Activated T-cell treated with anti-CD3 and anti-CD28 coated beads, Interleukin-2, amount 50 U/mL, for 72 hours (primary cell): ENCODE measurements at places on chromosomes 5 and 9.

DNA sequence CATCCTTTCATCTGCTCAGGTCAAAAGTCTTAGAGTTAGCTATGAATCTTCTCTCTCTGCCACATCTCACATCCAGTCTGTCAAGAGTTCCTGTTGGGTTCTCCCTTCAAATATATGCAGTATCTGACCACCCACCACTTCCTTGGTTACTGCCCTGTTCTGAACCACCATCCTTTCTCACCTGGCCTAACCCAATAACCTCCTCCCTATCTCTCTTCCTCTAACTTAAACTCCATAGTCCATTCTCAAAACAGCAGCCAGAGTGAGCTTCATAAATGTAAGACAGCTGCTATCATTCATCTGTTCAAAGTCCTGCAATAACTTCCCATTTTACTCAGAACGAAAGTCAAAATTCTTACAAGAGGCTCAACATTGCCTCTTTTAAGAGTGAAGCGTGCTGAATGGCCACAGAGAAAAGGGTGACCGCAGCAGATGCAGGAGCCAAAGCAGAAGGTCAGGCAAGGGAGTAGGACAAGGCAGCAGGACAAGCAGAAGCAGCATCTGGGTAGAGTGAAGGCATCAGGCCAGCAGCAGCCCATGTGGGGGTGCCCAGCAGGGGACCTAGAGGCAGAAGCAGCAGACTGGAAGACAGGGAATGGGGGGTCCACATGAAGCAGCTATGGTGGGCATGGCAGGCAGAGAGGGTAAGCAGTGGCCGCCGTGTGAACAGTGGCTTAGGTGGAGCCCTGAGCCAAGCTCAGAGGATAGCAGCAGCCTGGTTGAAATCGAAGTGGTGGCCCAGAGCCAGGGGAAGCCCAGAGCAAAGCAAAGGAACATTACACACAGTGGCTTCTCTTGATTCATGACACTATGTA, 39.3 kb upstream of the CDC42SE2 start:
- DNase-seq = no peak

GRCh38 chr9:71490810-71491209, 277.5 kb downstream of the CEMIP2 start:
- no peak for DNase-seq

GRCh38 chr5:50767588-50767987, 101.2 kb downstream of the PARP8 start:
- no peak for DNase-seq

DNA sequence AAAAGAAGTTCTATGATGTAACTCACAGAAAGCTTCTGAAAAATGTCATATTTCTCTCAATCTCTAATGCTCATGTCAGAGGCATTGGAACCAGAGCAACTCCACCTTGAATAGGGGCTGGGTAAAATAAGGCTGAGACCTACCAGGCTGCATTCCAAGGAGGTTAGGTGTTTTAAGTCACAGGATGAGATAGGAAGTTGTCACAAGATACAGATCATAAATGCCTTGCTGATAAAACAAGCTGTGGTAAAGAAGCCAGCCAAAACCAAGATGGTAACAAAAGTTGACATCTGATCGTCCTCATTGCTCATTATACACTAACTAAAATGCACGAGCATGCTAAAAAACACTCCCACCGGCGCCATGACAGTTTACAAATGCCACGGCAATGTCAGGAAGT, 411.1 kb upstream of the GRIA1 start:
- DNase-seq = no peak

DNA sequence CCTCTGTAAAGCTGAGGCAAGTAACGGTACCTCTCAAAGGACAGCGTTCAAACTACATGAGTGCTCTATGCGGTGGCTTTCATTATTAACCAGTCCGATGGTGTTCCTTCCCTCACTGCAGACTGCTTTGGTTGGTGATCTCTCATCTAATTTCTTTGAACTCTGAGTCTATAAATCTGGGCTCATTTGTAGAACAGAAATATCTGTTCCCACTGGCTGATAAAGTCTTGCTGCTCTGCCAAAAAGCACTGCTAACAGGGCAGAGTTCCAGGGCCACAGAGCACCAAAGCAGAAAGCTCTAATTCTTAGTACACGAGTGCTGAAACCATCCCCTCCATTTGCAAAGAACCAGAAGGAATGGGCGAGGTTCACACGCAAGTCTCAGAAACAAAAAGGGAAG, 81.9 kb downstream of the MED27 start:
- no peak for DNase-seq

GRCh38 chr5:175567954-175568353, 89.6 kb downstream of the SFXN1 start:
- no peak for DNase-seq

GRCh38 chr9:112063586-112063985, 111.5 kb downstream of the SUSD1 start:
- DNase-seq = no peak

DNA sequence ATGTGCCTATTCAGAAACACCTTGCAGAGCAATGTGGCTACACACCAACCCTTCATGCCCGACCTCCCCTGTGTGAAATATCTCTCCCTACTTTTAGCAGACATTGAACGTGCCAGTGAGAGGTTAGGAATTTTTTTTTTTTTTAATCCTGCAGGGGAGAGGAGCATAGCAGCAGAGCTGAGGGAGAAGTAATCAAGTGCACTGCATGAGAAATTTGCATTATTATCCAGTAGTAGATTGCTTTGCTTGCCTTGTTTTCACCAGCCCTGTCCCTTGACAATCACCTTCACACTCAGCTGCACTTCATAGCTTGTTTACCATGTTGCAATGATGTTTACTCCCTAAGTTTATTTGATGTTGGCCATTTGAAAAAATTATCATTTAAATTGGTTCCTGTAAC, 489.6 kb upstream of the ZNF608 start:
- DNase-seq = no peak

- no peak for DNase-seq
Observed at GRCh38 chr9:108158236-108158995, 668.8 kb upstream of the KLF4 start.

GRCh38 chr9:70479880-70480291, 65.4 kb upstream of the KLF9 start:
- no peak for DNase-seq

DNA sequence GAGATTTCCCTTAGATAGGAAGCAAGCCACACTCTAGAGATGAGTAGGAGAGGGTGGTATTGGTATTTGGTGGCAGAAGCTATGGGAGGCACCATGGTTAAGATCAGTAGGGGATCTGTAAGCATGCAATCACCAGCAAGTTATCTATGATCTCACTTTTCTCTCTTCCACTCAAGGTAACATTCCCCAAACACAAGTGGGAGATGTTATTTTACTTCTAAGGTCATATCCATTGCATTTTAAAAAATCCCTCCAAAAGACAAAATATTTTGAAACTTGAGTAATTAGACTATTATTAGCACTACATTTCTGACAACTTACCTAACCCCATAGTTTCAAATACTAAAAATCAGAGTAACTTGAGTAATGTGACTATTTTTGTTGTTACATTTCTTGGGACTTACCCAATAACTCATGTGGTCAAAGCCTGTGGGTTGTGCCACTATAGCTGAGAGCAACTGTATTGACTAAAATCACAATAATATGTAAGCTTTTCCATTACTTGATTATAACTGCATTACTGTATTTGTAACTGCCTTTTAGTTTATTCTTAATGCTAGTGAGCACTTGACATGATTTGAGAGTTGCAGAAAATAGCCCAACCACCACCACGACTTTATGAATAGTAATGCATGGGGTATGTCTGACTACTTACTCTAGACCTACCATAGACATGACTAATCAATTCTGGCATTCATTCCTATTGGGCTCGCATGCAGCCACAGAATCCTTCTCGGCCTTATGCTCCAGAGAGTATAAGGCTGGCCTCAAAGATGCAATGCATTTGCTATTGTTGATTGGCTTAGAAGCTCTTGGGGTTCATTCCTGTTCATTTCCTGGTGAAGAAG, 264.7 kb downstream of the TRIM32 start:
- no peak for DNase-seq

DNA sequence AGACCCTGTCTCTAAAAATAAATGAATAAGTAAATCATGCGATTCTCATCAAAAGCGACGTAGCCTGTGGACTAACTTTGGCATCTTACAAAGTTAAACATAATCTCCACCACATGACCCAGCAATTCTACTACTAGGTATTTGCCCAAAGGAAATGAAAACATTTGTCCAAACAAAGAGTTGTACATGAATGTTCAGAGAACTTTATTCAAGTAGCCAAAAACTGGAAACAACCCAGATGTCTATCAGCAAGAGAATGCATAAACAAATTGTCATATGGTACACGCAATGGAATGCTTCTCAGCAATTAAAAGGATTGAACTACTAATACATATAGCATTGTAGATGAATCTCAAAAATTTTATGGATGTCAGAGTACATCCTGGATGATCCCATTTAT, 82.6 kb downstream of the ADRB2 start:
- DNase-seq = no peak

DNA sequence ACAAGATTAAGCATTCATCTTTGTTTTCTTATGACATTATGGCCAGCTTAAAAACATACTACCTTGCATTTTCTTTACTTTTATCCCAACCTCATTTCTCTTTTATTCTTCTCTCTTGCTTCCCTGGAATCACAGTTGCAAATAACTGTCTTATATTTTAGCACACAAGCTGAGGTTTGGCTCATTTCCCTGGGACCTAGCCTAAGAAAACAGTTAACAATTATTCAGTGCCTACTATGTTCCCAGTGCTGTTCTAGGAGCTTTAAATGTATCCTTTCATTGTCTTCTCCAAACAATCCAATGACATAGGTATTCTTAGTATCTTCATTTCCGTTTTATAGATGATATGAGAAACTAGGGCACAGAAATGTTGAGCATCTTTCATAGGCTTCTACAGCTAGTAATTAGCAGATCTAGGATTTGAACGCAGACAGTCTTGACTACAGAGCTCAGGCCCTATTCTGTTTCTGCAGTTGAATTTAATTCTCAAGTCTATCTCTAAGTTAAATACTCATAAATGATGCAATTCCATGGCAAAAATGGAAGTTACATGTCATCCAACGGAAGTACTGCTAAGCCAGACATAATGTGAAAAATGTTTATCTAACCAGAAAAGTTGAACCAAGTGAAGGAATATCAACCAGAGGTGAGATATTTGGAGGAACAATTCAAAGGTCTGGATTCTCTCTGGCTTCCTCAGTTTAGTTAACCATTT, 52.3 kb upstream of the MTAP start:
- no peak for DNase-seq

GRCh38 chr5:176413255-176413565, 3.1 kb downstream of the CLTB start:
- DNase-seq = no peak

- DNase-seq = no peak
Observed at GRCh38 chr5:78320401-78320800, 25.9 kb upstream of the AP3B1 start.

- DNase-seq = peak; percentile 49
Observed at GRCh38 chr9:86407022-86407421, 52.8 kb upstream of the TUT7 start.

GRCh38 chr9:81825846-81826516, 102.2 kb upstream of the SPATA31D4 start:
- DNase-seq = no peak

- no peak for DNase-seq
Observed at GRCh38 chr5:174750711-174751110, 26.3 kb downstream of the MSX2 start.

DNA sequence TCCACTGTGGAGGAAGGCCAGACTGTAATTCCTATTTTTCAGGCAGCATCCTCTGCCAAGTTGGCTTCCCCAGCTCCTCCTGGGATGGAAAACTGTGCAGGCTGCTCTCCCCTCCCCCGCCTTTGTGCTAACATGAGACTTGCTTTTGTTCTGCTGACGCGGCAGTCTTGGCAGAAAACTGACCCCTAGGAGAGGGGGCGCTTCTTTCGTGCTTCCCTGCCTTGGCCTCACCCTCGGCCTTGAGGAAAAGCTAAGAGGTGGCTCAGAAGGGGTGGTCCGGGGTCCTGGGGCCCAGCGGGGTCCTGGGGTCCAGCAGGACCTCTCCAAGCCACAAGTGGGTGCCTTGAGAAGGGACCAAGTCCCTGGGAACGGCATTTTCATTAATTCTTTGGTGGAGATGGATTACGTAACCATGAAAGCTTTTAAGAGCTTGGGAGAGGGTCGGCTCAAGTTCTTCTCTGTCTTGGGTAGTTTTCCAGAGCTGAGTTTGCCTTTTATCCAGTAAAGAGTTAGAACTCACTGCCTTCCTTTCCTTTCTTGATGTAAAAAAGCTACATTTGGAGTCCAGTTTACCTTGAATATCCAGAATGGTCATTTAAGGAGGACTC, 51.0 kb downstream of the SH3PXD2B start:
- DNase-seq = no peak

DNA sequence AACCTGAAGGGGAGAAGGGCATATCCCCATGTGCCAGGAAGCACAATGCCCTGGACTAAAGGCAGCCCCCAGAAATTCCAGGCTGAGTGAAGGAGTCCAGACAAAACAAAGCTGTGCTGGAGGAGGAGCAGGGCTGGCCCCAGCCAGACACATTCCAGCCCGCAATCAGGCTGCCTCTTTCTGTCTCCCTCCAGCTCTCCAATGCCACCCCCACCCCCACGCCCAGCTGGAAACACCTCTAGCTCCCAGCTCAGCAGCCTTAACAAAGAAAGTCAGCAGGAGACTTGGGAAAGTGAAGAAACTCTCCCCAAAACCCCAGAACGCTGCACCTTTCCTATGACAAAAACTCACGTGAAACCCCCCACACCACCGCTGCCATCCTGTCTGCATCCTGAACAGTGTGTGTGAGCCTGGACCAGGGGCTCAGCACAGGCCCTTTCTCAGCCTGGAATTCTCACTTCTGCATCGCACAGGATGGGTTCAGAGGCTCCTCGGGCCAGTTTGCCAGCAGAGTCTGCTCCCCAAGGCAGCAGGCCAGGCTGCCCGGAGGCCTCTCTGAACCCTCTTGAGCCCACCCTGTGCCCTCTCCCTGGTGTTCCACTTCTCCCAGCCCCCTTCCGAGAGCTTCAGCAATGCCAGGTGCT, 96.2 kb upstream of the ICE1 start:
- DNase-seq = no peak

DNA sequence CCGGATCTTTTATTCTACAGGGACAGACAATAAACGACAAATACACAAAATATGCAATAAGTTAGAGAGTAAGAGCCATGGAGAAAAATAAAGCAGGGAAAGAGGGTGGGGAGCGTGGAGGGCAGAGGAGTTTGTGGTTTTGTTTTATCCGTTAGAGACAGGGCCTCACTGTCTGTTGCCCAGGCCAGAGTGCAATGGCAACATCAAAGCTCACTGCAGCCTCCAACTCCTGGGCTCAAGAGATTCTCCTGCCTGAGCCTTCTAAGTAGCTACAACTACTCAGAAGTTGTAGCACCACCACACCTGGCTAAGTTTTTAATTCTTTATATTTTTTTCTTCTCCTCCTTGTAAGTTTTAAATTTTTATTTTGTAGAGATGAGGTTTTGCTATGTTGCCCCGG, 54.5 kb upstream of the CTNNA1 start:
- no peak for DNase-seq

- DNase-seq = no peak
Observed at GRCh38 chr5:122704247-122705036, 70.4 kb upstream of the SNX2 start.

GRCh38 chr5:157286761-157287211, 20.9 kb downstream of the CYFIP2 start:
- no peak for DNase-seq

GRCh38 chr5:124088289-124089032, 576.5 kb downstream of the CSNK1G3 start:
- DNase-seq = no peak
